ENCODE measurements at places on chromosomes 16 and 17.

DNA sequence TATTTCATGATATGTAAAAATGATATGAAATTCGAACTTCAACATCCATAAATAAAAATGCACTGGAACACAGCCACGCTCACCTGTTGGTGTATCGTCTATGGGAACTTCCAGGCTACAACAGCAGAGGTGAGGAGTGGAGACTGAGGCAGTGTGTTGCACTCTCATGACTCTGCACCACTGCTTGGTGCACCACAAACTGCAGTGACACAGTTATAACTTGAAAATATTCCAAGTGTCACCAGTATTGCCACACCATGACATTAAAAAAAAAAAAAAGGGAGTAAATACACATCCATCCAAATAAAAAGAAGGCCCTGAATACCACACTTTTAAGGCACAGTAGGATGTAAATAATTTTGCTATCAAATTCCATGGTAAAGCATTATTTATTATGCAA, 34.4 kb downstream of the GNA13 start:
- no peak for DNase-seq

- no peak for DNase-seq
These were observed 30.3 kb downstream of the CHD9NB start for GRCh38 chr16:53022374-53022773.

DNA sequence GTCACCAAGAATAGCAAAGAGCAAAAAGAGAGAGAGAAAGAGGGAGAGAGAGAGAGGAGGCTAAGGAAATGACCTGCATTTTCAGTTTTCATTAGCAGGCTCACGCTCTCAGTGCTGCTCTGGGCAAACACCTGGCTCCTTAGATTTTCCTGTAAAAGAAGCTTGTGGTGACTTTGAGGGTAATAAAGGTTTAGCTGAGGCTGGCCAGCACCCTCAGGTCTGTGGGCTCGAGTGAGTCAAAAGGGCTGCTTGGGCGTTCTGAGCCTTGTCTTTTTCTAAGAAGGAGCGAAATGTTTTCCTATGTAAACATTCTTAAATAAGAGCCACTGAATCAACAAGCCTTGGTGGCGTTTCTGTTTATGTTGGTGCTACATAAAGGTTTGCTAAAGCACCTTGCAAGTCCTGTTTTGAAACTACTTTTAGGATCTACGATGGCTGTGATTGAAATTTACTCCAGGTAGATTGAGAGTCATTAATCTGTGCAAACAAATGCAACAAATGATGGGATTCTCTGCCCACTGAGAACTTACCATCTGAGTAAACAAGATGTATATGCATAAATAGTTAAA, 38.8 kb downstream of the SHISA6 start:
- no peak for DNase-seq

- DNase-seq: no peak
These were observed 72.0 kb downstream of the ANKRD11 start for GRCh38 chr16:89418352-89418751.

DNA sequence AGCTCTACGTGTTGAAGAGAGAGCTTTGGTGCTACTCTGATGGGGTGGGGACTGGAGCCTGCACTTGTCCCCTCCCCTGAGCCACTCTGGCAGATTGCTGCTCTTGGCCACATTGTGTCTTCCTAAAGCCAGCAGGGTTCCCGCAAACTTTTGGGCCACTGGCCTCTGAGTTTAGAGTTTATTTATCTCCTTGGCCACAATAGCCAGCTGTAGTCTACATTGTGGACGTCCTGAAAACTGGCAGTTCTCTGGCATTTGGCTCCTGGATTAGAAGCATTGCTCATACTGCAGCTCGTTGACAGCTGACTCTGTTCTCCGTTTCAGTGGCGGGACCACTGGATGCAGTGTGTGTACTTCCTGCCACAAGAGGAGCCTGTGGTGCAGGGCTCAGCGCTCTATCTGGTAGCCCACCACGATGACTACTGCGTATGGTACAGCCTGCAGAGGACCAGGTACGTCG, 34.6 kb downstream of the PRMT7 start:
- DNase-seq: no peak

- DNase-seq: no peak
These were observed 298.1 kb downstream of the FOXL1 start for GRCh38 chr16:86876499-86876898.

GRCh38 chr17:73669771-73670170, 25.5 kb upstream of the SDK2 start:
- no peak for DNase-seq

- DNase-seq: no peak
These were observed 5.1 kb upstream of the TRIM25 start for GRCh38 chr17:56918916-56919315.

DNA sequence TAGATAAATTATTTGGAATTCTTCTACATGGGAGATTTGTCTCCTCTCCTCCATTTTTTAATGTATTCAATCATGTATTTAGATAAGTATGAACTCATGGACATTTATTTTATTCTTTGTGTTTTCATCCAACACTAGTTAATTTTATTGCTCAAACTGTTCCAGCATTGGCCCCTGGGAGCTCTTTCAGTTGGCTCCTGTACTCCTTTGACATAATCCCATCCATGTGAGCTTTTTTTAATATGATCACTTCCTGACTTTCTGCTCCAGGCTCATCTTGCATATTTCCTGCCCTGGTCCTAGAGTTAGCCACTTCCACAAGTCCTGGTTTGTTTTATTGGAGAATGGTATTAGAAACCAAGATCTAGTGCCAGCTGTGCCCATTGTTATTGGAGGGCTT, 419.0 kb upstream of the CDH11 start:
- no peak for DNase-seq

Measured in stimulated activated CD8-positive, alpha-beta memory T cell treated with anti-CD3 and anti-CD28 coated beads, Interleukin-7, amount 100 ng/mL, for 24 hours (primary cell).